Thymus (tissue), 14 donors: ENCODE measurements at places on chromosomes 3 and 15. TPM values are rescaled to one million over a fixed set of nuclear protein-coding genes. Genes with fewer than 3 reads are reported as not detected.
A peak's percentile ranks its signal among the peaks of the same experiment; 100 is the strongest.

GRCh38 chr15:68598171-68599152 lies 19.7 kb downstream of the CORO2B start:
- no peaks in the 10 kb centered on the region for H3K4me1 ChIP-seq
- H3K27me3 ChIP-seq = peaks cover 2% of the 10 kb centered on the region
- H3K36me3 ChIP-seq = no peaks in the 10 kb centered on the region

DNA sequence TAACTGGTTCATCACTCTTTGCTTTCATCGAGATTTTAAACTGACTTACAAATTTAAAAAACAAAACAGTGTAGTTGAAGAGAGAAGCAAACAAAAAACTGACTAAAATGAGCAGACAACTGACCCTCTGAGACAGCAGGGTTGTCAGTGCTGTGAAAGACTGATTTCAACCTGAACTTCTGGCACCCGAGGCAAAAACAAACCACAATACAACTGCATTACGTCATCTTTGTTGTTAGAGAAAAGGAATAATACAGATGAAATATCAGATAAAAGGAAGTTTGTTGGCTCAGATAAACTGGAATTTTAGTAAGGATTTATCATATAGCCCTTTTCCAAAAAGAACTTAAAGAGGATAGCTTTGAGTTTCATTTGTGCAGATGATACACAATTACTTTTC lies 51.1 kb downstream of the PARP15 start:
- DNase-seq = no peak
- no peak overlapping the region for H3K4me3 ChIP-seq
- H3K36me3 ChIP-seq = no peaks in the 10 kb centered on the region
- no peak overlapping the region for H3K27ac ChIP-seq
- no peaks in the 10 kb centered on the region for H3K27me3 ChIP-seq
- H3K4me1 ChIP-seq = no peaks in the 10 kb centered on the region

- no peak overlapping the region for H3K27ac ChIP-seq
- no peak for DNase-seq
- peaks cover 7% of the 10 kb centered on the region for H3K36me3 ChIP-seq
- no peaks in the 10 kb centered on the region for H3K27me3 ChIP-seq
These were observed 6.3 kb downstream of the TSEN2 start for GRCh38 chr3:12490547-12490946.

- H3K27me3 ChIP-seq = no peaks in the 10 kb centered on the region
- H3K4me1 ChIP-seq = peaks cover 9% of the 10 kb centered on the region
- no peak overlapping the region for H3K4me3 ChIP-seq
- no peaks in the 10 kb centered on the region for H3K36me3 ChIP-seq
- no peak overlapping the region for H3K27ac ChIP-seq
These were observed 4.7 kb upstream of the RYK start for GRCh38 chr3:134255404-134255803.

- no peak overlapping the region for H3K4me3 ChIP-seq
- no peaks in the 10 kb centered on the region for H3K4me1 ChIP-seq
- H3K27me3 ChIP-seq = no peaks in the 10 kb centered on the region
- H3K27ac ChIP-seq = no peak overlapping the region
- no peaks in the 10 kb centered on the region for H3K36me3 ChIP-seq
These were observed 775.2 kb upstream of the GOLIM4 start for GRCh38 chr3:168870892-168871291.

DNA sequence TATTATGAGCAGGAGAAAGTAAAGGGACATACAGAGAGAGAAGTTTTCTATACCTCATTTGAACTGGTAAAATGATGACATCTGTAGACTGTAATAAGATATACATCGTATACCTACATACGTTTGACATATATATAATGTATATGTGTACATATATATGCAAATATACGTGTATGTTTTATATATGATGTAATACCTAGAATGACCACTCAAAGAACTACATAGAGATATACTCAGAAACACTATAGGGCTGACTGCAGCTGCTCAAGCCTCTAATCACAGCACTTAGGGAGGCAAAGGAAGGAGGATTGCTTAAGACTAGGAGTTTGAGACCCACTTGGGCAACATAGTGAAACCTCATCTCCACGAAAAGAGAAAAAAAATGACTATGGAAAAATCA lies 48.5 kb upstream of the MCTP2 start:
- no peaks in the 10 kb centered on the region for H3K36me3 ChIP-seq
- no peak overlapping the region for H3K4me3 ChIP-seq
- no peak for DNase-seq
- H3K27me3 ChIP-seq = no peaks in the 10 kb centered on the region

- no peaks in the 10 kb centered on the region for H3K36me3 ChIP-seq
- no peak overlapping the region for H3K4me3 ChIP-seq
- H3K27me3 ChIP-seq = no peaks in the 10 kb centered on the region
- DNase-seq = no peak
- no peak overlapping the region for H3K27ac ChIP-seq
These were observed 30.2 kb upstream of the IDH2 start for GRCh38 chr15:90132437-90132836.

DNA sequence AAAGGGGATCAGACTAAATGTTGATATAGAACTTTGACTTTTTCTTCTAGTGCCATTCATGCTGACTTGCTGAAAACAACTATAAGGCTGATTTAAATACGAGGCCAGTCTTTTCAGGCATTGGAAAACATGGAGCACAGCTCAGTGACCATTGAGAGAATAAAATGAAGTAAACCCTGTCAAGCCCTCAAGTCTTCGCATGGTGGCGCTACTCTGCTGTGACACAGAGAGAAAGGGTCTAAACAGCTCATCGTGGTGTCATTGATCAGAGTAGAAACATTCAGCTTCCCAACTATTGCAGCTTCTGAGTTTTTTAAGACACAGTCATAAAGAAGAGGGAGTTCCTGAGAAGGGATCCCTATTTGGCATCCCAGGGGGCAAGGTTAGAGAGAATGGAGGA lies 716.2 kb downstream of the DIPK2A start:
- H3K27ac ChIP-seq = no peak overlapping the region
- H3K4me1 ChIP-seq = no peaks in the 10 kb centered on the region
- no peaks in the 10 kb centered on the region for H3K27me3 ChIP-seq
- no peak for DNase-seq
- no peak overlapping the region for H3K4me3 ChIP-seq
- no peaks in the 10 kb centered on the region for H3K36me3 ChIP-seq

DNA sequence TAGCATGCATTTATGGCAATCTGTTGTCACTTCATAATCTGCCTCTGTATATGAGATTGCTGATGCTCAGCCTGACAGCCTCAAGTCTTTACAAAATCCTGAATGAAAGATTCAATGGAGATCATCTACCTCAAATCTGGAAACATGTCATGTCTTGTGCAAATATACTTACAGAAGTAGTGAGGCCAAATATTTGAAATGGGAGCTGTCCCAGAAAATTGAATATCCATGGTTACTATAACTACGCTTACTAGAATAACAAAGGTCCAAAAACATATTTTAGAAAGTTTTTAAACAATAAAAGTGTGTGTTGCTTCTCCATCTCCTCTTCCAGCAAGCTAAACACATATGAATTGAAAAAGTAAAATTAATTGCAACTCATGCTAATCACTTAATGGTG lies 133.2 kb upstream of the DPH6 start:
- no peaks in the 10 kb centered on the region for H3K36me3 ChIP-seq
- H3K4me3 ChIP-seq = no peak overlapping the region
- H3K27ac ChIP-seq = no peak overlapping the region
- DNase-seq = no peak

DNA sequence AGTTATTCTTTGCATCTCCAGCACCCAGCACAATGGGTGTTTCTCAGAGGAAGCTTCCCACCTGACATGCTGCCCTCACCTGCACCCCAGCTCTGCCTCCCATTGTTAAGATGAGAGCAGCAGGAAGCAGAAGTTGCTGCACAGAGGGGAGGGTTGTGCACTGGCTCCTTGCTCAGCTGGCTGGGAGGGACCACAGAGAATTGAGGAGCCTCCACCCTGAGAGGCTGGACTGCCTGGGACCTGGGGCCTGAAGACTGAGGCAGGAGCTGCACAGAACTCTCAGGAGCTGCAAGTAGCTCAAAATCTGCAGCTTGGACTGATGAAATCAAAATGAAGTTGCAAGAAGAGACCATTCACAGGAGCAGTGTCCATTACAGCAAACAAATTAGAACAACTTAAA lies 222.3 kb upstream of the LINGO1 start:
- DNase-seq = no peak
- no peaks in the 10 kb centered on the region for H3K36me3 ChIP-seq
- H3K4me3 ChIP-seq = no peak overlapping the region
- no peaks in the 10 kb centered on the region for H3K4me1 ChIP-seq

DNA sequence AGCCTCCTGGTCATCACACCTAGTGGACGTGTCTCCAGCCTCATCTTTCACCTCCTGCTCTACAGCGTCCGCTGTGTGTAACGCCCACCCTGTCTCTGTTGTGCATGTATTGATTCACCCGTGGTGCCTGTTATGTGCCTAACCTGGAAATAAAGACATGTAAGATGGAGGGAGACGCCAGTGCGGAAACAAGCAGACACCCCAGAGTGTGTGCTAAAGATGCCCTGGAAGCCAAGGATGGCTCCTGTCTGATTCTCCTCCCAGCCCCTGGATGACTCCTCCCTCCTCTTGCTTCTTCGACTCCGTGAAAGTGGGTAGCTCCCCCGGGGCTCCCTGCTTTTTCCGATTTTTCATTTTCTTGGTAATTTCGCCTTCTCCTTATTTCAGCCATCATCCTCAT lies 241.8 kb downstream of the ADAMTS17 start:
- H3K36me3 ChIP-seq = no peaks in the 10 kb centered on the region
- no peak for DNase-seq
- H3K27me3 ChIP-seq = no peaks in the 10 kb centered on the region
- H3K4me3 ChIP-seq = no peak overlapping the region
- no peak overlapping the region for H3K27ac ChIP-seq

GRCh38 chr3:142433110-142433509 lies 14.7 kb downstream of the XRN1 start:
- no peaks in the 10 kb centered on the region for H3K4me1 ChIP-seq
- peaks cover 29% of the 10 kb centered on the region for H3K36me3 ChIP-seq
- H3K4me3 ChIP-seq = no peak overlapping the region
- no peak for DNase-seq

DNA sequence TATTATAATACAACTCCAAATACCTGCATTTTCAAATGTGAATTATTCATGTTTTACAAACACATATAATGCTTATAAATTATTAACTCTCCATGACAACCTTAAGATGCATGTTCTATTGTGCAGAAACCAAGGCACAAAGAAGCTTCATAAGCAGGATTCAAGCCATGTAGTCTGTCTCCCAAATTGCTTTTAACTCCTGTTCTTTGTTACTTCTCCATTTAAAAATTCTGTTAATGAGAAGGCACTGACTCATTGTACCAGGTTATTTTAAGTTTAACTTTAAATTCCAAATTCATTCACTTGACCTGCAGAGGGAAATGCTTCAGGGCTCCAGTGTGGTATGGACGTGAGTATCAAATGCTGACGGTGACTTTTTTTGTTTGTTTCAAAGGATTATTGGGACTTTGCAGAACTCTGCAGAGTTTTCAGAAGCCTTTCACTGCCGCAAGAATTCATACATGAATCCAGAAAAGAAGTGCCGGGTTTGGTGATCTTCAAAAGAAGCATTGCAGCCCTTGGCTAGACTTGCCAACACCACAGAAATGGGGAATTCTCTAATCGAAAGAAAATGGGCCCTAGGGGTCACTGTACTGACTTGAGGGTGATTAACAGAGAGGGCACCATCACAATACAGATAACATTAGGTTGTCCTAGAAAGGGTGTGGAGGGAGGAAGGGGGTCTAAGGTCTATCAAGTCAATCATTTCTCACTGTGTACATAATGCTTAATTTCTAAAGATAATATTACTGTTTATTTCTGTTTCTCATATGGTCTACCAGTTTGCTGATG lies 100.0 kb downstream of the MME start:
- H3K27ac ChIP-seq = no peak overlapping the region
- peaks cover 3% of the 10 kb centered on the region for H3K4me1 ChIP-seq

- no peak overlapping the region for H3K4me3 ChIP-seq
- H3K4me1 ChIP-seq = no peaks in the 10 kb centered on the region
- H3K27ac ChIP-seq = no peak overlapping the region
- DNase-seq = no peak
These were observed 20.0 kb downstream of the BCHE start for GRCh38 chr3:165817160-165817709.

- no peaks in the 10 kb centered on the region for H3K36me3 ChIP-seq
- H3K27ac ChIP-seq = peak overlapping the region; percentile 15
- peaks cover 61% of the 10 kb centered on the region for H3K4me1 ChIP-seq
- no peak for DNase-seq
These were observed 516.7 kb downstream of the FOXP1 start for GRCh38 chr3:71066849-71067261.

DNA sequence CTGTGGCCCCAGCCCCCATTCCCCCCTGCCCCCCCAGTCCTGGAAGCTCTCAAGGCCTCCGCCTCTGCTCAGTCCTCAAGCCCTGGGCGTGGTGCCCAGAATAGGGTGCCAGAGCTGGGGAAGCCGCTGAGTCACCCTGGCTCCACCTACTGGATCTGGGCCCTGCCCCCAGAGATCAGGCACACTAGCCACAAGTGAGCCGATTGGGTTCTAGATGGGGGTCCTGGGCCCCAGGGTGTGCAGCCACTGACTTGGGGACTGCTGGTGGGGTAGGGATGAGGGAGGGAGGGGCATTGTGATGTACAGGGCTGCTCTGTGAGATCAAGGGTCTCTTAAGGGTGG lies 5.7 kb downstream of the EIF4G1 start:
- DNase-seq = no peak
- no peaks in the 10 kb centered on the region for H3K27me3 ChIP-seq
- H3K27ac ChIP-seq = no peak overlapping the region
- no peak overlapping the region for H3K4me3 ChIP-seq

- H3K4me3 ChIP-seq = no peak overlapping the region
These were observed 23.9 kb upstream of the MOBP start for GRCh38 chr3:39443530-39443929.

DNA sequence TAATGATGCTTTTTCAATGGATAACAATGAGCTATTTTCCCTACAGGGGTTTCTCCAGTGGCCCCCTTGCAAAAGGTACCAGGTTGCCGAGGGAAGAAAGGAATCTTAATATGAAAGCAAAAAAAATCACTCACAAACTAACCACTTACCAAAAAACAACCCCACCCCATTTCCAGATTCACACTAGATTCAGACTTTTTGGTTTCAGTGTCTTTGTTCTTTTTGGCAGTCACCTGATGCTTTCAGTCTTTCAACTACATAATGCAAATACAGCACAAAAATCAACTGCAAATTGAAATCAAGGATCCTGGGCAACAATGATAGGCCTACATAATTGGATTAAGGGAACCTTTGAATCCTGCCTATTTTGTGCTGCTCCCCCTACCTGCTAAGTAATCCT lies 71.1 kb upstream of the RAP2B start:
- no peak for DNase-seq
- H3K27me3 ChIP-seq = no peaks in the 10 kb centered on the region
- H3K27ac ChIP-seq = no peak overlapping the region
- no peaks in the 10 kb centered on the region for H3K36me3 ChIP-seq
- no peak overlapping the region for H3K4me3 ChIP-seq
- no peaks in the 10 kb centered on the region for H3K4me1 ChIP-seq

The SLC6A20 gene
- total RNA-seq = 0.42 TPM

The GPR62 gene
- 0.05 TPM for total RNA-seq

The SLCO2A1 gene
- 1.5 TPM for total RNA-seq

The MYL3 gene
- total RNA-seq = 0.19 TPM

The SGO1 gene
- total RNA-seq = 11.1 TPM

The BTLA gene
- 19.4 TPM for total RNA-seq

The CASR gene
- total RNA-seq = 0.09 TPM

The PAK6 gene
- 0.38 TPM for total RNA-seq

The BCHE gene
- 12.4 TPM for total RNA-seq

The ZKSCAN7 gene
- 8.0 TPM for total RNA-seq

The STARD9 gene
- total RNA-seq = 4.4 TPM

The P2RY12 gene
- 2.9 TPM for total RNA-seq

The CGNL1 gene
- 5.9 TPM for total RNA-seq

The CDHR4 gene
- total RNA-seq = not detected

The SLC7A14 gene
- total RNA-seq = 0.05 TPM

The RNF168 gene
- 15.9 TPM for total RNA-seq

The NOX5 gene
- total RNA-seq = 0.19 TPM

The RTP4 gene
- 9.3 TPM for total RNA-seq

The AGBL1 gene
- total RNA-seq = under 0.01 TPM
